ENCODE measurements at places on chromosomes 7 and 10.

GRCh38 chr10:11169976-11170375 lies 152.3 kb downstream of the CELF2 start:
- DNase-seq: no peak

GRCh38 chr10:79463578-79464496 lies 18.4 kb upstream of the ZCCHC24 start:
- DNase-seq: no peak

GRCh38 chr7:37927773-37928444 lies 7.5 kb downstream of the EPDR1 start:
- DNase-seq: no peak

GRCh38 chr7:91435381-91436059 lies 171.3 kb downstream of the FZD1 start:
- DNase-seq: no peak

GRCh38 chr10:92697663-92698511 lies 8.1 kb downstream of the HHEX start:
- DNase-seq: no peak

DNA sequence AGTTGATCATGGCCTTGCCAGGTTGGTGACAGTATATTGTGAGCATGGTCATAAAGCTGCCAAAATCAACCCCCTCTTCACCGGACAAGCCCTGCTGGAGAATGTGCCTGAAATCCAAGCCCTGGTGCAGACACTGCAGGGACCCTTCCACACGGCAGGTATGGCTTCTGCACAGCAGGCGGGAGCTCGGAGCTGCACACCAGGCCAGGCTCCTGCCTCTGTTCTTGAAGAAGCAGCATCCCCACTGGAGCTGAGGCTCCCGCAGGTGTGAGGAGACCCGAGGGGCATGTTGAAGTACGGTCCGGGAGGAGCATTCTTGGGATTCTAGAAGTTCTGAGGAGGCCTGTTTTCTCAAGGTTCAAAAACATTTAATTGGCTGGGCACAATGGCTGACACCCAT lies 12.7 kb downstream of the DHTKD1 start:
- no peak for DNase-seq

DNA sequence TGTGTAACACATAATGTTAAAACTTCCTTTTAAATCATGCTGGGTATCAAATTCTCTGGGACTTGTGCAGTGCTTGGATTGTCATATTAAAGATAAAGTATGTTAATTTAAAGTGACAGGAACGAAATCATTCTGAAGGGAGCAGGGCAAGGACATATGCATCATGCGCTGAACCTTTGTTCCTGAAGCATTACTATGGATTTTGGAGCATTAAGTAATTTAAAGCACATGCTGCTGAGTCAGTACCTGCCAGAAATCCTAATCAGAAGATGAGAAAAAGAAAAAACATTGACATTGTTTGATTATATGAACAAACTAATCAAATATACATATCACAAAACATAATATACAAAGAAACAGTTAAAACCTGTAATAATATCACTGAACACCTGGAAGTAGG lies 101.4 kb downstream of the MICU1 start:
- no peak for DNase-seq

DNA sequence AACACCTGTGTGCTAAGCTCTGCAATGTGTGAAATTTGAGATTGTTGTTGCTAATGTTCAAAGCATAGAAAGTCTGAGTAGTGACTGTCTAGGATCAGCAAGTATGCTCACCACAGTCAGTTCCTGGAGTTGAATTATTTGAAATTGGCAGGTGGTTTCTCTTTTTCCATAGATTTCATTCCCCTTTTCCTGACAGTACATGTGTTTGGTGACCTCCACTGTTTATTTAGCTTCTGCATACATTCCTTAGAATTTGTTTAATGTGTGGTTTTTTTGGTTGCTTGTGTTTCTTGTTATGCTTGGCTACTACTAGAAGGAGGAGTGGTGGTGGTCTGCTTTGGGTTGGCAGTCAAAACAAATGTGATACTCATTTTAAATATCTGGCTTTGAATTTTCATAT lies 52.3 kb downstream of the FOXP2 start:
- DNase-seq: no peak

GRCh38 chr10:7797582-7797981 lies 9.6 kb downstream of the ATP5F1C start:
- DNase-seq: no peak

- no peak for DNase-seq
These were observed 138.7 kb downstream of the FAM204A start for GRCh38 chr10:118203461-118203860.

- DNase-seq: no peak
These were observed 392.4 kb upstream of the LRRN3 start for GRCh38 chr7:110698576-110698975.

- no peak for DNase-seq
These were observed 3.9 kb downstream of the FFAR4 start for GRCh38 chr10:93570383-93570782.

GRCh38 chr7:130804220-130804619 lies 70.2 kb upstream of the KLF14 start:
- no peak for DNase-seq

GRCh38 chr7:105910172-105910571 lies 33.8 kb upstream of the ATXN7L1 start:
- DNase-seq: no peak

DNA sequence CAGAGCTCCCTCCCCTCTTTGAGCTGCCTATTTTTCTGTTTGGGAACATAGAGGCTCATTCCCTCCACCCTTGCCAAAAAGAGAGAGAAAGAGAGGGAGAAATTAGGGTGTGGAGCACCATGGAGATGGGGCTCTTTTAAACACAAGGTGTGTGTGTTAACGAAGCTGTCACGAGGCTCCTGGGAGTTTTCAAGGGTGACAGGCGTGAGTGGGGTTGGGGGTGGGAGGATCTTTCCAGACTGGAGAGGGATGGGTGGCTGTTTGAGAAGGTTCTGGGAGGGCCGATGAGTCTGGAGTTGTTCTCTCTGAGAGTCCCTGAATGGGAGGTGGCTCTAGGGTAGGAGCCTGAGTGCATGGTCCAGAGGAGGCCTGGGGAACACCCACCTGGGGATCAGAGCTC lies 45.0 kb downstream of the PALD1 start:
- no peak for DNase-seq

GRCh38 chr10:122054048-122055025 lies 65.4 kb downstream of the TACC2 start:
- no peak for DNase-seq

DNA sequence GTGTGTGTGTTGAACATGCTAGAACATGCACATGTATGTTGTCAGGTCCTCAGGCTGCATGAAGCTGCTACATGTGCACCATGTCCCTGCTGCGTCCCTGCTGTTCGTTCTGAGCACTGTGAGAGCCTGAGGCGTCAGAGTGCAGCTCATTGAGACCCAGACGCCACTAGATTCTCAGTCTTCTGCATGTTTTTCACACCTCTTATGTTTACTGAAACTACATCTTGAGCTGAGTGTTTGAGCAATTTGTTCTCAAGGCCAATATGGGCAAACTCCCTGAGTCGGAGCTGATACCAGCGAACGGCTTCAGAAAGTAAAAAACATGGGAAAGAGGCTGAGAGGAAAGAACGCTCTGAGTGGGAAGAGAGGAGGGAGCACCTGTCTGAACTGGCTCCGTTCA lies 350.4 kb downstream of the PAXIP1 start:
- no peak for DNase-seq

- peak; percentile 11 for DNase-seq
These were observed 71.2 kb upstream of the FOXK1 start for GRCh38 chr7:4610768-4611467.

GRCh38 chr7:64834989-64835388 lies 40.8 kb downstream of the ZNF138 start:
- no peak for DNase-seq

GRCh38 chr10:17123961-17124360 lies 5.7 kb downstream of the CUBN start:
- DNase-seq: no peak

GRCh38 chr7:98395951-98396350 lies 4.9 kb downstream of the BAIAP2L1 start:
- DNase-seq: no peak

DNA sequence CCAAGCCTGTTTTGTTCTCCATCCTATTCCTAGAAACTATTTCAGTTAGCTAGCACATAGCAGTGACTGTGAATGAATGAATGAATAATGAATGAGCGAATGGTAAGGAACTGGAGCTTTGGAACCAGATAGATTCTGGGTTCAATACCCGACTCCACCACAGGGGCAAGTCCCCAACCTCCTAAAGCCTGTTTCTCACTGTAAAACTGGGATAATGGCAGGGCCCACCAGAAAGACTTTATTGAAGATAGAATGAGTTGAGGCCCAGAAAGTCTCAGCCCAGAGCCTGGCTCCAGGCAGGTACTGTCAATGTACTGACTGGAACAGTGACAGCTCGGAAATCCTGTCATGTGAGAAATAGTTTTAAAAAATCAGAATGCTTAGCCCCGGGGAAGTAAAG lies 1.1 kb upstream of the CDH23 start:
- no peak for DNase-seq

DNA sequence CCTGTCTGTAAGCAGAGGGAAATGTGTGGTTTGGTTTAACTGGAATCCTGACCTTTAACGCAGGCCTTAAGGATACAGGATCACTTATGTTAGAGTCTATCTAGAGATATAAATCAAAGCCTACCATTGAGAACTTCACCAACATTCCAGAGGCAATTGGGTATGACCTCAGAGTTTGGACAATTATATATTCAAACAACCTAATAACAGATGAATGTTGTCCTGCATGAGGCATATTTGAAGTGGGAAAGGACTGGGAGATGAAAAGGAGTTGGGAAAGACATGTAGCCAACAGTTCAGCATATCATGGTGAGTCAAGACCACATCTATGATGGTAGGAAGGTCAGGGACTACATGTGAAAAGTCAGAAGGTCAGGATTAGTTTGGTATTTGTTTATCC lies 274.2 kb downstream of the DOCK4 start:
- no peak for DNase-seq

DNA sequence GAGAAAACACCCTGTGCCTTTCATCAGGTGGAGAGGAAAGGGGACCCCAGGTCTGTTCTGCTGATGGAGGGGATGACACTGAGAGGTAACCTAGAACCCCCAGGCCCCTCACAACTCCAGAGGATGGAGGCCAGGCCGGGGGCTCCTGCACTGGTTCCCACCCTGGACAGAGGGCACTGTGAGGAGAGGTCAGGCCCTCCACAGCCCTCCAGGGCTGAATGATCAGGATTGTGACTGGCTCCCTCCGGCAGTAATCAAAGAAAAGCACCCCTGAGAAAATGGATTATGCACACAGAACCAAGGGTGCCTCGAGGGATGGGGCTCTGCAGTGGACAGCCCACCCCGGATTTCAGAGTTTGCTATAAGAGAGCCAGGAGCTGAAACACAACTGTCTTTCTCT lies 502.8 kb downstream of the TCERG1L start:
- no peak for DNase-seq

- DNase-seq: no peak
These were observed 17.6 kb upstream of the GPR26 start for GRCh38 chr10:123648595-123648994.

DNA sequence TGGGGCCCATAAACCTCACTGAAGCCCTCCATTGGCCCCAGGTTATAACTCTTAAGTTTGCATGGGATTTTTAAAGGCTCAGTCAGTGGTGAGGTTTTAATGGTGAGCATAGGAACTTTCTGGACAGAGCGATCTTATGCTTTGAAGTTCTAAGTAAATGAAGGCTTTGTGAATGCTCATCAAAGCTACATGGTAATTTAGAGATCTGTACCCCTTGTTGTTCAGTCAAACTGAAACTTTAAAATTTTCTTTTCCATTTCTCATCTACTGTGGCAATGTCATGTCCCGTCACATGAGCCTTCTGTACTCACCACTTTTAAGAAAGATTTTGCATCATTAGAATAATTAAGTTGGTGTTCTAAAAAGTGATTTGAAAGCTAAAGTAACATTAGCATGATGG lies 39.9 kb downstream of the CHN2 start:
- no peak for DNase-seq

DNA sequence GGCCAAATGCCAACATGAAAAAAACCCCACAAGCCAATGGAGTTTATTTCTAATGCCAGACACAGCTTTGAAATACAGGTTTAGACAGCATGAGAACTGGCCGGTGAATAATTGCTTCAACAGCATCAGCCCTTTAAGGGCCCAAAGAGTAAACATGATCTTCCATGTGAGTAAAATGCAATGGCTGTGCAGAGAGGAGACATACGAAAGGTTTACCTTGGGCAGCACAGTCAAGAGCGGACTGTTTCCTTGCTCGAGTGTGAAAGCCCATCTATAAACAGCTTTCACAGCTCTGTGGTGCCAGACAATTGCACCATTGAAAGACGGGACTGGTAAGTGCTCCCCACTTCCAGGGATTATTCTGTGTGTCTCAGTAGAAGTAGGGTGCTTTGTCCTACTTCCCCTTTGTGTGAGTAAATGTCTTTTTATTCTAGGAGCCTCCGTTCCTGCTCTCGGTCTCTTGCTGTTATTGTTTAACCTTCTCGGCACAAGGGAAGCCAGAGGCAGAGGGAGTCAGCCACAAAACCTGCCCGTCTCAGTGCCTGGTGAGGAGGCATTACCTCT lies 77.8 kb upstream of the KAT6B start:
- no peak for DNase-seq

GRCh38 chr7:121160150-121161008 lies 168.4 kb upstream of the WNT16 start:
- no peak for DNase-seq

DNA sequence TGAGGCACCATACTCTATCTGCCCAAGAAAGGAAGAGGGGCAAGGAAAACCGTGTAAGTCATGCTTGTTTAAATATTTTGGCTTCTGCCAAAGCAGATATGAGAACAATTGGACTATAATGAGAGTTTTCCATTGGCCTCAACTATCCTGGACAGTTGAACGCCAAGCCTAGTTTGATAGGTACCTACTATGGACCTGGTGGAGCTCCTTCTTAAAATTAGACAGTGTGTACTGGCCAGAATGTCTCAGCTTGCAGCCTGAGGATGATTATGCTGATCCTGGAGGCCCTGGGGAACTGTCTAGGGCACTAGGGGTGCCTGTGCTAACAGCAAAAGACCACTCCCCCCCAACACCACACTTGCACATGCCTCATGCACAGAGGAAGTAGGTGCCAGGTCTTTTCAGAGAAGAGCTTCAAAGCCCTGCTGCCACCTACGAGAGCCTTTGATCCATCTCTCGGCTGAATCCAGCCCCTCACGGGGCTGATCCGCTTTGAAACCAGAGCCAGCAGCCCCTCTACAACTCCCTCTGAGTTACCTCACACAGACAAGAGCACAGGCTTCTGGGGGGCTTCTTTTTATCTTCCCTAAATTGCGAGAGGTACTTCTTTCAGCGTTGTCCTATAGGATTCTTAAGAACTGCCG lies 473.8 kb upstream of the GALNT17 start:
- no peak for DNase-seq

GRCh38 chr10:86077871-86078638 lies 288.5 kb downstream of the GRID1 start:
- no peak for DNase-seq
